ENCODE measurements at places on chromosomes 4 and X.

- no peak for DNase-seq
Observed at GRCh38 chrX:19747652-19748610, 139.5 kb downstream of the SH3KBP1 start.

- DNase-seq: peak; percentile 76
Observed at GRCh38 chr4:2788532-2789103, 4.3 kb upstream of the SH3BP2 start.

GRCh38 chr4:81811562-81812293 lies 340.0 kb upstream of the RASGEF1B start:
- DNase-seq: no peak

DNA sequence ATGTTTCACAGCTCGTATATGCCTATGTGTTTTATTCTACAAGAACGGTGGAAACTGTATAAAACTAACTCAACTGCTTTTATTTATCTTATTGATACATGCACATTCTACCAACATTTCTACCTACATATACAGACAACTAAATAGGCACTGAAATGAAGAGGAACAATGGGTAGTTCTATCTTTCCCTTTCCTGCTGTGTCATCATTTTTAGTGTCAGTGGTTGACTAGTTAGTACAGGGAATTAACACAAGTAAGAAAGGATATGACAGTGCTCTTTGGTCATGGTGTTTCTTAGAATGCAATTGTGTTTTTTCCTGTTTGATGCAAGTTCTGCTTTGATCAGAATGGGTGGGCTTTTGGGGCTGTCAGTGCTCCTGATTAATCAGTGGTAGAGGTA lies 293.8 kb upstream of the CTSO start:
- DNase-seq: no peak

- DNase-seq: no peak
Observed at GRCh38 chr4:119227690-119228089, 15.2 kb downstream of the USP53 start.

DNA sequence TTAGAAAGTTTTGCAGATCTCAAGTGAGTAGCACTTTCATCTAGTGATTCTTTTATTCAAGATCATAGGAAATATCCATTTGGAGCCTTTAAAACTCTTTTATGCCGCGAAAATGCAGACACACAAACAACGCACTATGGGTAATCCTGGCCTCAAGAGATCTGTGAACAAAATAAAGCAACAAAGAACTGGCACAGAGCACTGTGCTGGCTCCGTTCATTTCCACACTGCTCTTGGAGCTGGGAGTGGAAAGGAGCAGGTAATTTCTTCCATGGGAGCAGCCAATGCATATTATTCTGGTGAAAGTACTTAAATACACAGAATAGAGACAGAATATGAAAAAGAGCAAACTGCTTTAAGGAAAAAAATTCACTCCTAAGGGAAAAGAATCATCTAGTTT lies 172.7 kb upstream of the FRG1 start:
- DNase-seq: peak; percentile 73

GRCh38 chr4:2849267-2850152 lies 5.9 kb downstream of the ADD1 start:
- no peak for DNase-seq

DNA sequence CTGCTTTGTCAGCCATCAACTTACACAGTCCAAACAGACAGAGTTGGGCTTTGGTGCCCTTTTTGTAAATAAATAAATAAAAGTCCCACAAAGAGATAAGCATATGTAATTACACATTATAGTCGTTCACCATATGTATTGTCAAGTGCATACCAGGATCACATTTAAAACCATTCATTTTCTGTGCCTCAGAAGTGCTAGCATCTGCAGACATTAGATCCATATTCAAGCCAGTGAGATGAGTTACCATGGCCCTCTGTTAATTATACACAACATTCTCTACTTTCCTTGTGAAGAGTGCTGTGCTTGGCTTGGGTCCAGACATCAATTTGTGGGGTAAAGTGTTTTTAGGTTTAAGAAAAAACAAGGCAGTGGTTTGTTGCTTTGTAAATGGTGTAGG lies 76.8 kb downstream of the ENOX2 start:
- peak; percentile 30 for DNase-seq

DNA sequence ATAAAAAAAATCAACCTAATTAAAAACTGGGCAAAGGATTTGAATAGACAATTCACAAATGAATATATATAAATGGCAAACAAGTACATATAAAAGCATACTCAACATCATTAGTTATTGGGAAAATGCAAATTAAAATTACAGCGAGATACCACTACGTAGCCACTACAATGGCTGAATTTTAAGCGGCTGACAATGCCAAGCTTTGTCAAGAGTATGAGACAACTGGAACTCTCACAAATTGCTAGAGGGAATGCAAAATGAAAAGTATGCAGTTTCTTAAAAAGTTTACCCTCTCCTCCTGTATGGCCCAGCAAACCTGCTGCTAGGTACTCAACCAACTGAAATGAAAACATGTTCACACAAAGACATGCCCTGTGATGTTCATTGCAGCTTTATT lies 34.8 kb downstream of the ZFP42 start:
- no peak for DNase-seq

- no peak for DNase-seq
Observed at GRCh38 chr4:1075809-1076699, 37.3 kb downstream of the RNF212 start.

- peak; percentile 29 for DNase-seq
Observed at GRCh38 chrX:10367406-10367805, 210.6 kb downstream of the CLCN4 start.

DNA sequence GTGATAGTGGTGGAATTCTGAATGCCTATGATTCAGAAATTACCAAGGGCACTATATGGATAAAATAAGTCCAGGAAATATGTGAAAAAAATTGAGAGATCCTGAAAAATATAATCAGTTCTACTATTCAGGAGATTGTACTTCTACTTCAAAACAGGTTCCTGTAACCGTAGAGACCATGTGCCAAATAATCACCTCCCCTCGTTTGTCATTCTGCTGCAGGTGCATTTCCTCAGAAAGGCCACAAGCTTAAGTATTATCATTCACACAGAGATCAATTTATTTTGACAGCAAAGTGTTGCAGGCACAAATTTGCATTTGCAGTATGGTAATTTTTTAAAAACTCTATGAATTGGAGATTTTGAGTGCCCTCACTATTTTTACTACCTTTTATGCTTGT lies 1000.0 kb downstream of the CCSER1 start:
- no peak for DNase-seq

GRCh38 chrX:79556800-79557199 lies 189.7 kb upstream of the ITM2A start:
- no peak for DNase-seq

DNA sequence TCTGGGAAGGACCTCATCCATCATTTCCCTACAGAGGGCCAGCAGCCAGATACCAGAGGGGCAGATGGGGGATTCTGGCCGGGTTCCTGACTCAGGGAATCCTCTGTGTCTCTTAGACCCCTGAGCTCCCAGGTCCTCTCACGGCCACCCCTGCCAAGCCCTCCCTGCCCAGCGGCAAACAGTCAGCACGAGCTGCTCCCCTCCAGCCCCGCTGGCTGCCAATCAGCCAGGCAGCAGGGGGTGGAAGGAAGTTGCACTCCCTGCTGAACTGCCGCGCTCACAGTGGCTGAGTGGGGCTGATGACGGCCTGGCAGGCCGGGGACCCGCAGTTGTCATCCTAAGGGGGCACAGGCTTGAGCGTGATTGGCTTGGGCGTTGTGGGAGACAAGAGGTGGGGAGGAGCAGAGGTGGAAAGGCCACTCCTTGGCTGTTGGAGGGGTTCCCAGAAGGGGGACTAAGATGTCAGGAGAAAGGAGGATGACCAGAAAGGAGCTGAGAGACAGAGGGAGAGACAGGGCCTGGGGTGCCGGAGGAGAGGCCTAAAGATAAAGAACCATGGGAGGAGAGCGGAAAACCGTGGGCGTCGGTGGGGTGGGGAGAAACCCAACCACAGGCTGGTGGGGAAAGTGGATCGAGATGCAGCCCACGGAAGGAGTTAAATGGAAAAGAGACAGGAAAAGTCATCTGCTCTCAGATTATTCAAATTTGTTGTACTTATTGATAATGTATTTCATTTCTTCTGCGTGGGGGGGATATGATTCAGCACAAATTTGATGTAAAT lies 4.4 kb upstream of the CCDC149 start:
- DNase-seq: no peak

DNA sequence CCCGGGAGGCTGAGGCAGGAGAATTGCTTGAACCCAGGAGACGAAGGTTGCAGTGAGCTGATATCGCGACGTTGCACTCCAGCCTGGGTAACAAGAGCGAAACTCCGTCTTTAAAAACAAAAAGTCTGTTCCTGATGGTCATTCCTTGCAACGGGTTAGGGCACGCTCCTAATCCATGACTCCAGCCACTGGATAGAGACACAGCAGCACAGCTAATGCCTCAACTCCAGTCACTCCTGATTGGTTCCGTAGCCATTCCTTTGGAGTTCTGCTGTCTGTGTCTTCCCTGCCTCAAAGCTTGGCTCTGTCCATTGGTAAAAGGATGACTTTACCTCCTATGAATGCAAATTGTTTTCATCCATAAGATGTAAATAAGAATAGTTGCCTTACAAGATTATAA lies 44.3 kb upstream of the FAM9A start:
- no peak for DNase-seq

DNA sequence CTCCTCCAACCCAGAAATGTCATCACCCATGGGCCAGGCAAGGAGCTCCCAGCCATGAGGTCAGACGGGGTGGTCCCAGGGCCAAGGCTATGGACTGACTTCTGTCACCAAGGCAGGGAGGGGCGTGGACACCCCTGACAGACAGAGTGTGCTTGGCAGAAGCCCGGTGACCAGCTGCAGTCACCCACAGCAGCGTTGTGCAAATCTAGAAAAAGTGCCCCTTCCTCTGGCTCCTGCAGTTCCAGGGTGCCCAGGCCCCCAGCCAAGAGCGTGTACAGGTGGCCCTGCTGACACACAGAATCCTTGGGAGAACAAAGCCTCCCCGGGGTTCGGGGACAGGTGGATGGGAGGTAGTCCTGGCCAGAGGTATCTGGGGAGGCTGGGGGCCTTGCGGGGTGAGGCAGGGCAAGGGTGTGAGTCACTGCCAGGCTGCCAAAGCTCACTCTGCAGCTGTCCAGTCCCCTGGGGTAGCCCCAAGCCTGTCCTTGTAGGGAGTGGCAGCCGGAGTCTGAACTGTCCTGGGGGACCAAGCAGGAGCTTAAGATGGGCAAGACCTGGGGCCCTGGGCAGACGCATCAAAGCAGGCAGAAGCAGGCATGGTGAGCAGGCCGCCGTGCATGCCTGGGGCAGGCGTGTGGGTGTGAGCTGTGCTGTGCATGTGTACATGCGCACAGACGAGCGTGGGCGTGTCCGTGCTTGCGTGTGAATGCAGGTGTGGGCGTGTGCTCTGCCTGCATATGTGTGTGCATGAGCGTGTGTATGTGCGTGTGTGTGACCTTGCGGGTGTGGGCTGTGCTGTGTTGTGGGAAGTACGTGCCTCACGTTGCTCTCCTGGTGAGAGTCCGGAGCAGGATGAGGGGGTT lies 3.3 kb downstream of the MYL5 start:
- peak; percentile 62 for DNase-seq

- DNase-seq: no peak
Observed at GRCh38 chrX:153944800-153945150, 332 bp upstream of the RENBP start.

- no peak for DNase-seq
Observed at GRCh38 chrX:8717354-8717753, 14.6 kb downstream of the ANOS1 start.

GRCh38 chr4:119897260-119897659 lies 169.4 kb downstream of the MAD2L1 start:
- no peak for DNase-seq

DNA sequence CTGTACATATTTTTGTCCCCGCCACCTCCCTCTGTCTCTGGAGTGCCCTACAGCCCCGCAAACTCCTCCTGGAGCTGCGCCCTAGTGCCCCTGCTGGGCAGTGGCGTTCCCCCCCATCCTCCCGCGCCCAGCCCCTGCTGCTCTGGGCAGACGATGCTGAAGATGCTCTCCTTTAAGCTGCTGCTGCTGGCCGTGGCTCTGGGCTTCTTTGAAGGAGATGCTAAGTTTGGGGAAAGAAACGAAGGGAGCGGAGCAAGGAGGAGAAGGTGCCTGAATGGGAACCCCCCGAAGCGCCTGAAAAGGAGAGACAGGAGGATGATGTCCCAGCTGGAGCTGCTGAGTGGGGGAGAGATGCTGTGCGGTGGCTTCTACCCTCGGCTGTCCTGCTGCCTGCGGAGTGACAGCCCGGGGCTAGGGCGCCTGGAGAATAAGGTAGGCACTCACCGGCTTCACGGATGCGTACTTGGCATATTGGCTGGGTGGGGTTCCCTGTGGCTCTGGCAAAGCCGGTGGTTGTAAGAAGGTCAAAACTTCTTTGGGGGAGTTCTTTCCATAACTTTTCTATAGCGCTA lies 653 bp downstream of the HHIP start:
- peak; percentile 60 for DNase-seq

DNA sequence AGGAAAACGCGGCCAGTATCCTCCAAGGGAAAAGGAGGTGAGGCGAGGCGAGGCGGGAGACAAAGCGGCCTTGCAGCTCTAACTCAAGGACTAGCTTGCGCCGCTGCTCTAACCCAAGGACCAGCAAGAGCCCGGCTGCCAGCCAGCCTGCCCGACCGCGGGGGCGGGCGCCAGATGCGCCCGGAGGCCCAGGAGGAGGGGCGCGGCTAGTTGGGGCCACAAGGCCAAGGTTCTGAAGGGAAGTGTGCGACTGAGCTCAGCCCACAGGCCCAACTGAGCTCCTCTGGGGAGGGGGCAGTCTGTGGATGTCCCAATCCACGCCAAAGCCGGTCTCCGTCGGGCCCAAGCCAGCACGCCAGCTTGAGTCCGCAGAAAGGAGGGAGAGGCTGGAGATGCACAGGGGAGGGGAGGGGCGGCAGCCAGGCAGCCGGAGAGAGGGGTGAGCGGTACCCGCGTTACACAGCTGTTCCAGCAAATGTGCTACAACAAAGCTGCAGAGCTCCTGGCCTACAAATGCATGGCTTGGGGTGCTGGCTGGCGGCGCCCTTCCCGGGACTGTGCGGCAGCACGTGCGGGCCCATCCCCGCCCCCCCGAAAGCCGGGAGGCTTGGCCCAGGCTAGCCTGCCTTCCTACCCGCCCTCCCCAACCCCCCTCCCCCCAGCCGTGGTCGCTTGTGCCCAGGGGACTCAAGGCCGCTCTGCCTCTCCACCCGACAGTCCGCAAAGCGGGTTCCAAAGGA lies 637 bp downstream of the AMER1 start:
- peak; percentile 55 for DNase-seq

GRCh38 chr4:16484711-16485110 lies 258.4 kb upstream of the TAPT1 start:
- DNase-seq: no peak

- no peak for DNase-seq
Observed at GRCh38 chrX:120125444-120125843, 9.7 kb upstream of the RHOXF1 start.

- DNase-seq: no peak
Observed at GRCh38 chr4:23853986-23854660, 35.7 kb downstream of the PPARGC1A start.

GRCh38 chr4:10640561-10641201 lies 43.9 kb downstream of the CLNK start:
- DNase-seq: peak; percentile 40

Measured in left hindlimb (tissue), 1 donor.